LNCaP clone FGC (cell line): ENCODE measurements at places on chromosomes 6 and 20.

DNA sequence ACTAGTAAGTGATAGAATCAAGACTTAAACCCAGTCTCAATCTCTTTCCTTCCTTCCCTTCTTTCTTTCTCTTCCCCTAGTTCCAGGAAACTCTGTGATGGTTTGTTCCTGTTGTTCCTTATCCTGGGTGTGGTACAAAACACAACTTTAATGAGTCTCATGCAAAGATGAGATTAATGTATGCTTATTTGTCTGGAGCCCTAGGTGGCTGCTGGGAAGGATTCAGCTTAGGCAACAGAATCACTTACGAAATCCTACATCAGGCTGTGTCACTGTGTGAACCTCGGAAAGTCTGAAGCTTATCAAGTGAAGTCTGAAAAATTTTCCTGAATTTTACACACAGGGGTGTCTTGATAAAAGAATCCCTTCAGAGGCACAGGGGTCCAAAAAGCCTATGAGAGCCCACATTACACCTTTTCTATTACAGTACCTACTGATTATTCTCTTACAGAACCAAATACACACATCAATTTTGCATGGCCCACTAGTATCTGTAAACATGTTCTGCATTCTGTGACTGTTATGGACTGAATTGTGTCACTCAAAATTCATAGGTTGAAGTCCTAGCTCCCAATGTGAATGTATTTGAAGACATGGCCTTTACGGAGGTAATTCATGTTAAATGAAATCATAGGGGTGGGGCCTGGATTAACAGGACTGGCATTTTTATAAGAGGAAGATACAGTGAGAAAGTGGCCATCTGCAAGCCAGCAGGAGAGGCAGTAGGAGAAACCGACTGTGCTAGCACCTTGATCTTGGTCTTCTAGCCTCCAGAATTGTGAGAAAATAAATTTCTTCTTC, 144.7 kb downstream of the MYB start:
- DNase-seq, result no peak

DNA sequence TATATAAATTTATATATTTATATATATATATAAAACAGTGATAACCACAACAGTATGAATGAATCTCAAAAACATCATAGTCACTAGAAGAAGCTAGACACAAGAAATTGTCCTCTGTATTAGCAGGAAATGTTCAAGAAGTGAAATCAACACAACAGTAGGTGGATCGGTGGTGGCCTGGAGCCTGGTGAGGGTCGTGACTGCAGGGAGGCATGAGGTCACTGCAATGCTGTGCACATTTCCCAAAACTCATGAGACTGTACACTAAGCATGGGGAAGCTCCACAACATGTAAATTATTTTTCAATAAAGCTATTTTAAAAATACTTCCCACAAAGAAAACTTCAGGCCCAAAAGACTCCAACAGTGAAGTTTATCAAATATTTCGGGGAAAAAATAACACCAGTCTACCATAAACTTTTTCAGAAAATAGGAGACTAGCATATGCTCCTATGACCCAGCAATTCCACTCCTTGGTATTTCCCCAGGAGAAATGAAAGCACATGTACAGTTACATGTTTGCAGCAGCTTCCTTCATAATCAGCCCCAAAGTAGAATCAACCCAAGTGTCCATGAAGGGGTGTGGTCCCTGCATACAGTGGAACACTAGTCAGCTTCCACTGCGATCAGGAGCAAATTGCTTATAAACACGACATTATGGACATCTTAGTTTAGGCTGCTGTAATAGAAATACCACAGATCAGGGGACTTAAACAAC, 144.2 kb downstream of the TBXT start:
- DNase-seq, result no peak

DNA sequence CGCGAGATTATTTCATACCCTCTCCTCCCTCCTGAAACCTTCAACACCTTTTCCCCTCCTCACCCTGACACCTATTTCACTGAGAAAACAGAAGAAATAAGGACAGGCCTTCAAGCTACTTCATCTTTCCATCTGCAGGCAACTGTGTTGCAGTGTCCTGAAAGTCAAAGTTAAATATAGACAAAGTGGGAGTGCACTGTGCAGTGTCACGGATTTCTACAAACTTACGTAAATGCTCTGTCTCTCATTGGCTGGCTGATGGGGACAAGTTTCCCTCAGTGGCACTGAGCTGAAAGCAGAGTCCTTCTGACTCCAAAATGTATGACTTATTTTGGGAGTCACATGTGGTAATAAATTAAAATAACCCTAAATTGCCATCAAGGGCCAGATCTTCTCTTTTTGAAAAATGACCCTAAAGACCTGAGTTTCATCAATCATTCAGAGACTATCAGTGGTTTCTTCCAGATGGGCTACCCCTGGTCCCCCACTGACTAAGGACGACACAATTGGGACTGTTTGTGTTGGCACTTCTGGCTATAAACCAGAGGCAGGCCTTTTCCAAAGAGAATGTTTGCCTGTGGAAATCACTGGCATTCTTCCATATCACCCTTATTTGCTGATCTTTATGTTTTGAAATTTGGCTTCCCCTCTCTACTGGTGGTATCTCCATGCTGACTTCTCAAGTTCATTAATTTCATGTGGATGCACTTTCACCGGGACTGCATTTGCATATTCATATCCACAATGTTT, 21.6 kb downstream of the ALDH8A1 start:
- DNase-seq, result no peak

- no peak for DNase-seq
These were observed 553.7 kb upstream of the JARID2 start for GRCh38 chr6:14692208-14692607.

GRCh38 chr6:53608396-53608795, 57.2 kb downstream of the KLHL31 start:
- DNase-seq, result no peak

DNA sequence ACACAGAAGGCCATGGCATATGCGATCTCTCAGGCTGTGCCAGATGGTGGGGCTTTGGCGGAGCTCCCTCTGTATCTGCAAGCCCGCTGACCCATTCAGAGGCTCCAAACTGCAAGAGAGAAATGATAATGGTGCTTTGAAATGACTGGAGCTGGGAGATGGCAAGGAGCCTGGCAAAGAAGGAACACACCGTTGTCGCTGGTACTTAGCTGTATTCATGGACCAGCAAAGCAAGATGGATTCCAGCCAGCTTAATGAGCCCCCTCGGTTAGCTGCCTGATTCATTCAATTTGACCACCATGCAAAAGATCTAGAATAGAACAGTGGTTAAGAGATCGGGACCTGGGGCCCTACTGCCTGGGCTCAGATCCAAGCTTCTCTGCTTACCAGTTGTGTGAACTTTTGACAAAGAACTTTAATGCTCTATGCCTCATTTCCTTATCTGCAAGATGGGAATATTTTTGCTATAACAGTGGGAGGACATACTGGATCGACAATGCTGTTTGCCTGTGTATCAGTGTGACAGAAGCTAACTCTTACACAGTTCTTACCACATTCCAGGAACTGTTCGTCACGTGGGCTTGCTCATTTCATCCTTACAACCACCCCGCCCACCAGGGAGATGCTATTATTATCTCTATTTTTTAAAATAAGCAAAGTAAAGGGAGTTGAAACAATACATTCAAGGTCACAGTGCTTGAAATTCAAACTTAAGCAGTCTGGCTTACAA, 317.8 kb upstream of the SULF2 start:
- no peak for DNase-seq

DNA sequence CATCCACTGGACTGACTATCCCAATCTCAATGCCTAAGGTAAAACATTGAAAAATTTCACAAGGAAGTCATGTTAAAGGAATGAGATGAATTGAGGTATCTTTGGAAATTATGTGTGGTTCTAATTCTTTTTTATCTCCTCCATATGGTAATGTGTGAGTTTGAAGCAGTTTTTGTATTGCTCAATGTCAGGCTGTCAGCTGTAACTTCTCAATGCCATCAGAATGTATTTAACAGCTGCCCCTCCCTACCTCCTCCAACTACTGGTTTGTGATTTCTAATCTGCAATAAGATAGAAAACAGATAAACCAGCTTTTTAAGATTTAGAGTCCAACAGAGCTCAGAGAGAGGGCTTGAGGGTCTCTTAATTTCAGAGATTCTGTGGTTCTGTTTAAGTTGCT, 1005.8 kb upstream of the ADGRB3 start:
- DNase-seq, result no peak

DNA sequence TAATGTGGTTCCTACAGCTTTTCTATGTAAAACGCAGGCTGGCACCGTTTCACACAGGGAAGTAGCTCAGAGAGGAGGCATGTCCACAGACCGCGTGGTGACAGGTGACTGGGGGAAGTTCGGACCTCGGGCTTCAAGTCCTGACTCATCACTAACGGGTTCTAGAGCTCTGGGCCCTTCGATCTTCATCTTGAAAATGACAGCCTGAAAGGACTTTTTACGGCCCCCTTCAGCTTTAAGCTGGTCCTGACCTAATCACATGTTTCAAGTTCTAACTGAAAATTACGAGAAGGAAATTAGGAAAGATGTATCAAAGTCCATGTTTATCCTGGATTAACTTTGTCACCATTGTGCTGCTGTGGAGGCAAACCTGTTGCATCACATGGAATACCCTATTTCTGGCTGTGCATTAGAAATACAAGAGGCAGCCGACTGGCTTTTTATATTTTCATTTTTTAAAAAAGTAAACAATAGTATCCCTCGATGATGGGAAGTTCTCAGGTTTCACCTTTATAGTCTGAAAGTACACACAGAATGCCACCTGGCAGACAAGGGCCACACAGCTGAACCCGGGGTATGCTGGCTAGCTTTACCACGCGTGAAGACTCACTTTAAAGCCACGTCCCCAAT, 2.0 kb downstream of the MAN1A1 start:
- no peak for DNase-seq

DNA sequence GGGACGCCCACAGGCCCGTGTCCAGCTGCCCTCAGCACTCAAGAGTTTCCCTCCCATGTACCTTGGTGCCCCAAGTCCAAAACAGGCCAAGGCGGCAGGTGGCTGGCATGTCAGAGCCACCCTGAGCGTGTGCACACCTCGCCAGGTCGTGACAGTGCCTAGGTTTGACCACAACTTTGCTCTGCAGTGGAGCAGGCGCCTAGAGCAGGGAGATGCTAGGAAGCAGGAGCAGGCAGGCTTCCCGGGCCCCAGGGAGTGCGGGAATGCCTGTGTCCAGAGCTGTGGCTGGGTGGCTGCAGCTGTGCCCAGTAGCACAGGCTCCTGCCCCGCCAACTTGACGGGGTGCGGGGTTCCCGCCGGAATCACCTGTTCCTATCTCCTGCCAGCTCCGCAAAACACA, 380.8 kb upstream of the IMPG1 start:
- no peak for DNase-seq

DNA sequence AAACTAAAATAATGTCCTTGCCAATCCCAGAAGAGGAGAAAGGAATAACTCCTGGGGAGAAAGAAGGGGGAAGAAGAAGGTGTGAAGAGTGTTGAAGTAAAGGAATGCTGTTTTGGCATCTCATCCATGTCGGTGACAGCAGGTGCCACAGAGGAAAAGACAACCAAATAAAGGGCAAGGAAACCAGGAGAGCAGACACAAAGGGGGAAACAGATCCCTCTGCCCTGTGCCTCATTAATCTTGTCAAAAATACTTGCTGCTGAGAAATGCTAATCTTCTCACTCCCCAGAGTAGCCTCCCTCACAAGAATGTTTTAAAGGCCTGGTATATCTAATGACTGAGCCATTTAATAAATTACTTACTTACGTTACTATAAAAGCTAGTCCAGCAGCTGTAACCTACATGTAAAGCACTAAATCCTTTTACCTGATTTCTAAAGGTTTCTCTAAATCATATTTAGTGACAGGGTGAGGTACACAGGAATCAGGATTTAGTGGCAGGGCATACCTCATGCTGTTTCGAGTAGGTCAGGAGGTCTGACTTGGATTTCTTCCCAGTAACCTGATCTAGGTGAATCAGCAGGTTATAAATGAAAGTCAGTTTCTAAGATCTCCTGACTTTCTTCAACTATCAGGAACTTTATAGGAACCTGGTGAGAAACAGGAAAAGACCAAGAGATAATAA, 377.1 kb downstream of the CENPW start:
- DNase-seq, result no peak

- DNase-seq, result no peak
These were observed 12.7 kb upstream of the FOXF2 start for GRCh38 chr6:1376653-1377052.

DNA sequence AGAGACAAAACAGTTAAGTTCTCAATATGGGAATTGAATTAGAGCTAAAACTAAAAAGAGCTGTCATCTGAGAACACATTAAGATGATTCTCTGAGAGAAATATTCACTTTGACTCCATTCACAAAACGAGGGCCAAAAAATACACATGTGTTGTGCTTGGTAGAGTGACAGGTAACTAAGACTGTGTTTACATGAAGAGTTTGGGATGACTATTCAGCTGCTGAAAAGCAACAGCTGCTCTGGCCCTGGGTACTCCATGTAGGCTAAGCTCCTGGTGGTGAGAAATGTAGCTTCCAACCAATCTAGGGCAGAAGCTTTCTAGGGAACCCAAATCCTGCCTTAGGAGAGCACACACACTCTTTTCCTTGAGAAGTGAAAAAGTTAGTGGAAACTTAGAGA, 184.5 kb downstream of the COL21A1 start:
- no peak for DNase-seq

GRCh38 chr6:143457563-143458359, 7.2 kb downstream of the PEX3 start:
- DNase-seq, result peak; percentile 55

DNA sequence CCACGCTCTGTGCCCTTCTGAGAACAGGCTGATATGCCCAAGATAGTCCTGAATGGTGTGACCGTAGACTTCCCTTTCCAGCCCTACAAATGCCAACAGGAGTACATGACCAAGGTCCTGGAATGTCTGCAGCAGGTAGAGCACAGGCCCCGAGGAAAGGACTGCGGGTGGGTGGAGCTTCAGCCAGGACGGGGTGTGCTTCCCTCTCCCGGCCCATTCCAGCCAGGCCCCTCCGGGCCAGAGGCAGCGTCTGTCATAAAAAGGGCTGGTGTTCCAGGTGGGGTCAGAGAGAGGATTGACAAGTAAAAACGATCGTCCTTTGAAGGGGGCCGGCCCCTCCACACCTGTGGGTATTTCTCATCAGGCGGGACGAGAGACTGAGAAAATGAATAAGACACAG, 1.3 kb downstream of the RTEL1 start:
- DNase-seq, result no peak

DNA sequence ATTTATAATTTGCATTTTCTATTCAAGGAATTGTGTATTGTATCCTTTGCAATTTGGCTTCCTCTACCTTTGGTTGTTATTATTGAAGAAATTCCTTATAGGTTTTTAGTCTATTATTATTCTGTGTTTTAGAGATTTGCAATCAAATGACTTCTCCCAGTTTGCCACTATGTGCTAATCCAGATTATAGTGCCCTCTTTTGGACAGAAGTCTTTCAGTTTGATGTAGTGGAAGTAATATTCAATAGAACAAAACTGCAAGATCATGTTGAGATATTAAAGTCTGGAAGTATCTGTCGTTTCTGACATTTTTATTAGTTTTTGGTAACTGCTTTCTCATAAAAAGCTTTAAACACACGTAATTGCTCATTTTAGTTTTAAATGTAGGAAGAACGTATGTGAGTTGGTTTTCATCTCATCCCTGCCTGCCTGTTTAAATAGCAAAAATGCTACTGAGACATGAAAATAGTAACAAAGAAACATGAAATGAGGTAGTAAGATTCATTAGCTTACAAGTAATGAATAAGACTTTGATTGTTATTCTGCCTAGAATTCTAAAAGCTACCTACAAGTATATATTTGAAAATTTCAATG, 72.8 kb downstream of the RTN4IP1 start:
- DNase-seq, result no peak
